ENCODE measurements at places on chromosomes 2 and 18.

GRCh38 chr2:3459185-3460015, 59.9 kb downstream of the ADI1 start:
- DNase-seq, result no peak

GRCh38 chr2:63888490-63889402, 47.0 kb downstream of the UGP2 start:
- DNase-seq, result no peak

- DNase-seq, result no peak
Measured at GRCh38 chr2:170739048-170739447, 23.9 kb downstream of the SP5 start.

DNA sequence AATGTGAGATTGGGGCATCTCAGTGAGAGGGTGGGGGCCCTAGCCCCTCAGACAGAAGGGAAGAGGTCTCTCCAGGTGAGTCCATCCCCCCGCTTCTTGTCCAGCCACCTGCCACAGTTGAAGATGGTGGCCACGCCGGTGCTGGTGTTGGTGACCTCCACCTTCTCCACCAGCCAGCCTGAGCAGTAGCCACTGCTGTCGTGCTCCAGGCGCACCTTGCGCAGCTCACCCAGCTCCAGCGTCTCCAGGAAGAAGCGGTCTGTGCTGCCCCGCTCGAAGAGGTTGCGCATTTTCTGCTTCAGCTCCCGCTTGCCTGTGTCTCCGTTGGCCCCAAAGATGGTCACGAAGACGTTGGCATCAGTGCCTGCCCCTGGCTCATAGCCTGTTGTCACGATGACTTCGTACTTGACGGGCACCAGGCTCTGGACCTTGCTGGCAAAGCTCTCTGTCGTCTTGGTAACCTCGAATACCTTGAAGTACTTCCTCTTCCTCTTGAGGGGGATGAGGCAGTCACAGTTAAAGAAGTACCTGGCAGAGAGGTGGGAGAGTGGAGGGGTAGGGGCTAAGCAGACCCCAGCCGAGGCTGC, 179.5 kb downstream of the LOXHD1 start:
- no peak for DNase-seq

- DNase-seq, result no peak
Measured at GRCh38 chr2:50987616-50988313, 44.2 kb downstream of the NRXN1 start.

- no peak for DNase-seq
Measured at GRCh38 chr2:40654346-40654745, 202.5 kb upstream of the SLC8A1 start.

GRCh38 chr18:54967786-54968185, 8.5 kb upstream of the CCDC68 start:
- no peak for DNase-seq

DNA sequence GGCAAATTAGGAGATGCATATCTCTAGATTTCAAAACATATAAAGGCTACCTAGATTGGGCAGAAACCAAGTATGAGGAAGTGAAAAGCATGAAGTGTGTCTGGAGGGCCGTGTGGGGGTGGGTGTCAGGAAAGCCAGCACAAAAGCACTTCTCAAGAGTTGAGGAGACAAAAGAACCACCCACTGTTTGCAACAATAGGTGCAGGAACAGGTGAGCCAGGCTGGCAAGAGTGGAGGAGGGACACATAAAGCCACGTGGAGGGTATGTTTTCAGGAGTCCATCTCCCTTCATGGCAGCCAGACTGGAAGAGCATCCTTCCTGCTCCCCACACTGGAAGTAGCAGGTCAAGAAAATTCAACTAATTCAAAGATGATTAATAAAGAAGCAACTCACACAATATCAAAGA, 96.4 kb downstream of the CERS6 start:
- no peak for DNase-seq

DNA sequence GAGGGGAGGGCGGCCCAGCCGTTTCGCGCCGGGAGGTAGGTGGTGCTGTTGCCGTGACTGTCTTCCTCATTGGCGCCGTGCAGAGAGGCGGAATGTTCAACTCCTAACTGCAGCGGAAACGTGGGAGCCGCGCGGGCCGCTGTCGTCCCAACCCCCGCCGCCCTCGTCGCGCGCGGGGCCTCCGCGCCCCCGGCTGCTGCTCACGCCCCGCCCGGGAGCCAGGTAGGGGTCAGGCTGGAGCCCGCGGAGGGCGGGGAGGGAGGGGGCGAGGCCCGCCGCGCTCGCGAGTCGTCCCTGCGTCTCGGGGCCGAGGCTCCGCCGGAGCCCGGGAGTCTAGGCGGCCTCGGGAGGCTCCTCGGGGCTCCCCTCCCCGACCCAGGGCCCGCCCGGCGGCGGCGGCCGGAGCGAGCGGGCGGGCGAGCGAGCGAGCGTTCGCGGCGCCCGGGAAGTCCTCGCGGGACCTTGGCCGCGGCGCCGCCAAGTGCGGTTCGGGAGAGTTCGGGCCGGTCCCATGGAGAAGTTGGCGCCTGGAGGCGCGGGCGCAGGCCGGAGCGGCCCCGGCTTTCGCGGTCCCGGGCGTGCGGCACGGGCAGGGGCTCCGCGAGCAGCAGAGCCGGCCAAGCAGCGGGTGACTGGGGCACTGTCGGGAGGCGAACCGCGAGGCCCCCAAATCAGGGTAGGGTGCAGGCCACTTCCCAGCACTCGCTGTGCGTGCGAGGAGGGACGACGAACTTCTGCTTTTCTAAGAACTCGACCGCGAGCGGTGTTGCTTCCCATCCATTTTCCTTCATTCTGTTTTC, at the start of gene MAP3K20:
Gene MAP3K20, plus strand, starts transcription at position 66 of the 800 bp plus-strand sequence. CDS start 15,186 bp downstream, outside the sequence.
- no peak for DNase-seq
